ENCODE measurements at places on chromosomes 4 and X. TPM values are rescaled to one million over a fixed set of nuclear protein-coding genes. Genes with fewer than 3 reads are reported as not detected.

GRCh38 chr4:122044501-122044900 is 92.6 kb upstream of the TRPC3 start:
- no peak for DNase-seq
- H3K4me3 ChIP-seq, result no peak overlapping the region

GRCh38 chr4:158067646-158068045 is 105.2 kb downstream of the GASK1B start:
- no peak overlapping the region for H3K27ac ChIP-seq
- H3K4me3 ChIP-seq, result no peak overlapping the region
- DNase-seq, result no peak
- H3K36me3 ChIP-seq, result no peaks in the 10 kb centered on the region

CENPVL1 gene
- total RNA-seq, result not detected

PLP2 gene
- total RNA-seq, result 52.1 TPM

S100G gene
- total RNA-seq, result not detected

Data from adrenal gland (tissue), 19 donors.